ENCODE measurements at places on chromosomes 12 and 14.

DNA sequence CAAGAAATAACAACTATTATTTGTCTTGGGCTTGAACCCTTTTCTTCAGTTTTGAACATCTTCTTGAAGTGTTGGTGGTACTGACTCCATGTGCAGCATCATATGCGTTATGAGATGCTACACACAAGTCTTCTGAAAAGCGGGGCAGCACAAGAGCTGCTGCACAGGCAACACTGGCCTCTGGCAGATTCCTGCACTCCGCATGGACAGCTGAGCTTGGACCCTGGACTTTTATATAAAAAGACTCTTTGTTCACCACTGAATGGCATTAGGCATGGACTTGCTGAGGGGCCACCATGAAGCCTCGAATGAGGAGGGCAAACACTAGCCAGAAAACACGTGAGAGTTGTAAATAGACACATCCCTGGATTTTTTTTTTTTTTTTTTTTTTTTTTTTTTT lies 210.8 kb upstream of the NPAS3 start:
- DNase-seq: no peak

GRCh38 chr12:1197264-1198018 lies 206.4 kb downstream of the ERC1 start:
- no peak for DNase-seq

DNA sequence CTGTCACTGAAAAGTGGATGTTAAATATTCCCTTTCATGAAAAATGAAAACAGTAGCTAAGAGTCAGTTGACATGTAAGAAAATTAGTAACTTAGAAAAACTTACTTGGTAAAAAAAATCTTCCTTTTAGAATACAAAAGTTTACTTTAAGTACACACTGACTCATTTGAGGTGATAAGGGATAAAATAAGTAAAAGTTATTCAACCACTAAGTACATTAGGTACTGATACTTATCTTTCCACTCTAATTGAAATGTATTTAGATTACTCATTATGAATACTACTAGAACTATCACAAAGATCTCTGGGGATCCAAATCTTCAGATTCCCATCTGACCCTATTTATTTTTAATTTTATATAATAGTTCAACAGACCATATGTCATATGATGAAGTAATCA lies 12.2 kb downstream of the SYCP3 start:
- no peak for DNase-seq

GRCh38 chr14:74135426-74135825 lies 50.7 kb downstream of the LIN52 start:
- no peak for DNase-seq

- DNase-seq: no peak
These were observed 89.4 kb downstream of the NKX2-1 start for GRCh38 chr14:36430662-36431084.

DNA sequence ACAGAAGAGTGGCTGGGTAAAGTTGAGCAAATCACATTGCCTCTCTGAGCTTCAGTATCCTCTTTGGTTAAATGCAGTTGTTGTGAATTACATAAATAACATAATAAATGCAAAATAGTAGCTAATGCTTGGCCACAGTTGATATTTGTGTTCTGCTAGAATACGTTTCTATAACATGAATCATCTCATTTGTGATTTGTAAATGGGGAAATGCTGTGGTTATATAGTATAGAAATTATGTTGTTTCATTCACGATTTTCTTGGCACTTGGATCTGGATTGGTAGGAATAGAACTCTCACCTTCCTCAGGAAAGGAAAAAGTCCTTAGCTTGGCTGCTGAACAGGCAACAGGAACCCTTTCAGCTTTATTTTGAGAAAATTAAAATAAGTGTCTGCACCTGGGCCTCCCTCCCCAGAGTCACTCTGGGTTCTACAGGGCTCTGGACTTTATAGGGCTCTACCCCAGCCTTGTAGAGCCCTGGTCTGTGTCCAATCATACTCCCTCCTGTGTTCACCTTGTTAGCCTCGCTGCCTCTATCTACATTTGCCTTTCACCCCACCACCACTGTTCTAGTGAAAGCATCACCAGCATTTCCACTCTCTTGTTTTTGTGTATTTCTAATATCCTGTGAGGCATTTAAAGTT lies 107.7 kb upstream of the BCAT1 start:
- DNase-seq: no peak

DNA sequence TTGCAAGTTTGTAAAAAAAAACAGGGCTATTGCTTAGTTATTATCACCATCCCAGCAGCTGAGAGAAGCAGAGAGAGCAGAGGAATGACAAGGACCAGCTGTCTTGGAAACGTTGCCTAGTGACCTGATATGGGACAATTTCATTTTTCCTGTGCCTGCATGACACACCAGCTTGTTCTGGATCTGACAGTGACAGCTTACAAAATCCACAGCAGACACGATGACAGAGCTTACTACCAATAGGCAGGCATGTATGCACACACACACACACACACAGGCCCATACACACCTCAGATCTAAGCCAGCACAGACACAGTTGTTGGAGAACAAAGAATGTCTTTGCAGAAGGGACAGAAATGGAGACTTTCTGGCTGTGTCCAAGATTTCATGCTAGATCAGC lies 25.4 kb downstream of the HSPB8 start:
- DNase-seq: no peak

DNA sequence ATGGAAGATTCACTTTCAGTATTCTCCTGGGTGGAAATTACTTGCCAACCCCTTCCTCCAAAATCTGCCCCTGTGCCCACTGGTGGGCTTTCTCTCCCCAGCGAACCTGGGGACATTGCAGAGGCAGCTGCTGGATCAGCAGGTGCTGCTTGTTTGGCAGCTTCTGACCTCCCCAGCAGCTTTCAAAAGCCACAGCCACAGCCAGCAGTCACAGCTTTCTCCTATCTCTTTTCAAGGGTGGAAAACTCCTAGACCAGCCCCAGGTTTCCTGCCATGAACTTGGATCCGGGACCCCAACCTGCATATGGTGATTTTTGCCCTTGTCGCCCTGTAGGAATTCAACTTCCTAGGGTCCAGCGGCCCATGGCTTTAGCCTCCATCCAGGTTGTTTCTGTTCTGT lies 330.8 kb downstream of the ADAMTS20 start:
- no peak for DNase-seq

- no peak for DNase-seq
These were observed 64.5 kb upstream of the SSTR1 start for GRCh38 chr14:38143170-38143569.

- DNase-seq: no peak
These were observed 100.8 kb downstream of the ADGRD1 start for GRCh38 chr12:131054345-131055092.

DNA sequence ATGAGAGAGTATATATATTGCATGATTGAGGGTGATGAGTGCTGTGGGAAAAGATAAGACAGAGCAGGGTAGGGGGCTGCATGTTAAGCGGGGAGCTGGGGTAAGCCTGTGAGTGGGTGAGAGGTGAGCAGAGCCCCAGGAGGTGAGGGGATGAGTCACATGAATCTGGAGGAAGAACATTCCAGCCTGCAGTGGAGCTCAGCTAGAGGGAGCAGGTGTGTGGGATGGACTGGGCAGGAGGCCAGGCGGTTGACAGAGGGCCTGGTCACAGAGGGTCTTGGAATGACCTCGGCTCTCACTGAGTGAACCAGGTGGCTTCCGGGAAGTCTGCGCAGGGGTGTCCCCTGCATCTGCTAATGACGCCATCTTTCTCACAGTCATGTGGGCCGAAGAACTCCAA lies 44.4 kb downstream of the GIT2 start:
- DNase-seq: no peak

DNA sequence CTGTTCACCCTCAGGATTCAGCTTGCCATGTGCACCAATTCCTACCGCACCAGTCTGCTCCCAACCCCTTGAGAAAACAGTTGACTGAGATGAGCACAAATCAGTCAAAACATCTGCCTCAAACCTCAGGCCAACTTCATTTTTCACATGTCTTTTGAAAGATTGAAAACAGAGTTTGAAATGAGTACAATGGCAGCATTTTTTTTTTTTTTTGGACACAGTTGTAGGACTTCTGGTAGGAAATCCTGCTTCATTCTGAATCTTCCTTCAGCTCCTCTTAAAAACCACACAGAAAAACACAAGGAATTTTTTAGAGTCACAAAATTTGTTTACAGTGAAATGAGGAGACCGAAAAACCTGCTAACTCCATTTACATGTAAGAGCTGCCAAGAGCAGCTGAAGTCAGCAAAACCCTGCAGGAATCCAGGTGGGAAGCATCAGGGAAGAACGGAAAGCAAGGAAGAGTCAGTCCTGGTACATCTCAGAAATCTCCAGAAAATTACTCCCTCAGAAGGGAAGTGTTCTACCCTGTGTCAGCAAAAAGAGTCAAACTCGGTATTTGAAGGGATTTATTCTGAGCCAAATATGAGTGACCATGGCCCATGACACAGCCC lies 100.3 kb upstream of the TMTC1 start:
- no peak for DNase-seq

DNA sequence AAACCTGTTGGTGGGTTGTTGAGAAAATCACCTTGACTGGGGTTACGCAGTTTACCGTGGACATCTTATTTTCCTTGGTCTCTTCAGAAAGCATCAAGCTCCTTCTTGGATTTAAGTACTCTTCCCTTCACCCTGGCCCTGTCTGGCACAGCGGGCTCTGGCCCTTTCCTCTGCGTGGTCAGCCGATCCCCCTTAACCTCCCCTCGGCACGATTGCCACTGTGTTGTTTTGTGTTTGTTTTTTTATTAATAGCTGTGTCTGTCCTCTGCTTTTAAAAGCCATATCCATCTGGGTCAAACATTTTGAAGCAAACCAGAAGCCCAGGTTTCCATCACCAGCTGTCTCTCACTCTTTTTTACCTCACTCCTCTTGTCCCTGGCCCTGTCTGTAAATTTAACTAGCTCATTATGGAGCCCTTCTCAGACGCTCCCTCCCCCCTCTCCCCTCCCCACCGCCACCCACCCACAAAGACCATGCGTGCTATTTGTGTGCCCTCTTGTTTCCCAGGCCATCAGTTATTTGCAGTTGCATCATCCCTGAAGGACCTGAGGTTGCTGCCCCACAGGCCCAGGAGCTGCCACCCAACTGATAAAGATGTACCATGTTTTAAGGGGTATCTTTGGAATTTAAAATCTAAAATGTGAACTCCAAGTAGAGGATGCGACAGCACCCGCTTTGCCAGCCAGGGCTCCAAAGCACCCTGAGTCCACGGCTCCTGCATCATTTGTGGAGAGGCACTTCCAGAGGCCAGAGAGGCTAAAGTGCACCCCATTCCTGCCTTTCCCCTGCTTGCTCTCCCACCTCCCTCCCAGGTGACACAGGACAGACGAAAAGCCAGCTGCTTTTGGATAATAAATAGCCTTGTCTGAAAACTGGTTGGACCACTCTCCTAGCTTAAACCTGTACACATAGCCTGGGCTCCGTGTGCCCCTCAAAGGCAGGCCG lies 3.9 kb downstream of the BCL11B start:
- DNase-seq: no peak

- DNase-seq: no peak
These were observed 14.4 kb downstream of the SNX6 start for GRCh38 chr14:34615507-34615906.

- DNase-seq: no peak
These were observed 37.5 kb upstream of the DAAM1 start for GRCh38 chr14:59150990-59151389.

GRCh38 chr12:77344651-77345050 lies 279.3 kb upstream of the E2F7 start:
- DNase-seq: no peak

DNA sequence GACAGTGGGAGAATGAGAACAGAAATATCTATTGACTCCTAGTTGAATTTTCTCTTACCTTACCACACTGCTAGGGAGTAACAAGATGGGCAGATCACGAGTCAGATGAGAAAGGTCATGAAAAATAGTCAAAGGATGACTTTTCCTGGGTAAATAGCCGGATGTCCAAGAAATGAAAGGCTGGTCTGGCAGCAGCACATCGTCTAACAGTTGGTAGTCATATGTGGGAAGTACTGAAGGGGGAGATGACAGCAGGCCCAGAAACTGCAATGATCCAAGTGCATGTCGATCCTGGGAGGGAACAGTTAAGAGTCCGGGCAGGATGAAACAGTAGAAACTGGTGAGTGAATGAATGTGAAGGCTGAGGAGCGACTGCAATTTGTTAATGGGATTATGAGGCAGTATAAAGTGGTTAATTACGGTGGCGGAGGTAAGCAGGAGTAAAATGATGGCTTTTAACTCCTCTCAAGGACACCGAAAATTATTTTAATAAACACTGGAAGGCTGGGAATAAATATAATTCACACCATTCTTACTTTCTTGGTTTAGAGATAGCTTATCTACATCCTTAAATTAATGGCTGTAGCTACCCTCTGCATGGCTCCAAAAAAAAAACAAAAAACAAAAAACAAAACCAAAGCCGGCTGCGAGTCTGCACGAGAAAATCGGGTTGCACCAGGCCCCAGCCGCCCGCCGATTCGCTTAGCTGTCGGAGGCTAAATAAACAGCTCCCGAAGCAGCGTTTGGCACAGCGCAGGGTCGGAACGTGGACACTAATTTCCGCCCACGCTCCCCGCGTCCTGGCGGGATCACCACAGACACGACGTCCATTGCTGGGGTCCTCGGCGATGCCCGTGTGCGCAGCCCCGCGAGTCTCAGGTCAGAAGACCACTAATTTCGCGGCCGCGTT lies 1.0 kb upstream of the ERC1 start:
- DNase-seq: peak; percentile 92

- peak; percentile 39 for DNase-seq
These were observed 108.8 kb downstream of the KITLG start for GRCh38 chr12:88471331-88472045.

GRCh38 chr14:90114554-90114953 lies 52.8 kb downstream of the KCNK13 start:
- no peak for DNase-seq

- no peak for DNase-seq
These were observed 136.6 kb downstream of the FGD4 start for GRCh38 chr12:32536000-32536345.

DNA sequence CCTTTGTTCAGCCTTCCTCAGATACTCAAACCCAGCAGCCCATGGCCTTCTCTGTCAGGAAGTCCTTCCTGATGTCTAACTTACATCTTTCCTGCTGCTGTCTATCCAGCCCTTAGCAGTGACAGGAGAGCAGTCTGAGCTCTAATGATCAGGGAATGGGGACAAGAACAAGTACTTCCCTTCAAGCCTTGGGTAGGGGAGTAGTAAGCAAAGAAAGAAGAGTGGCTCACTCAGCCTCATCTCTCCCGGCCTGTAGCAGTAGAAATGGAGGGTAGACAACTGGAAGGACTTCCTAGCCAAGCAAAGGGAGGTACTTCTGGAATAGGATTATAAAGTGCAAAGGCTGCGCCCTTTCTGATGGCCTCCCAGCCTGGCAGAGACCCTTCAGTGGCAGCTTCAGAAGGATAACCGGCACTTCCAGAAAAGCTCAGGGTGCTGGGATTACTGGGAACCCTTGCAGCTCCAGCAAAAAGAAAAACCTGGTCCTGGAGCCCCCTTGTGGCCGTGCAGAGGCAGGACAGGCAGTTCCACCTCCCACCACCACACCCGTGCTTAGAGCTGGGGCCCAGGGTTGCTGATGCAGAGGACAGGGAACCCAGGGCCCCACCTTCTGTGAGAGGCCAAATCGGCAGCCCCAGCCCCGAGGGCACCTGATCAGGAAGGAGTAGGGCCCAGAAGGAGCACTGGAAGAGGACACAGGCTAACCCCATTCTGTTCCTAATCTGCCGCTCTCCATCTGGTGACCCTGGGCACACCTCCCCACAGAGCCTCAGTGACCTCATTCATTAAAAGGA lies 12.4 kb upstream of the SMUG1 start:
- peak; percentile 87 for DNase-seq

- DNase-seq: no peak
These were observed 313.6 kb downstream of the ZFP36L1 start for GRCh38 chr14:68479247-68479646.

Data from RKO (cell line).